ENCODE measurements at places on chromosomes 4 and X.

DNA sequence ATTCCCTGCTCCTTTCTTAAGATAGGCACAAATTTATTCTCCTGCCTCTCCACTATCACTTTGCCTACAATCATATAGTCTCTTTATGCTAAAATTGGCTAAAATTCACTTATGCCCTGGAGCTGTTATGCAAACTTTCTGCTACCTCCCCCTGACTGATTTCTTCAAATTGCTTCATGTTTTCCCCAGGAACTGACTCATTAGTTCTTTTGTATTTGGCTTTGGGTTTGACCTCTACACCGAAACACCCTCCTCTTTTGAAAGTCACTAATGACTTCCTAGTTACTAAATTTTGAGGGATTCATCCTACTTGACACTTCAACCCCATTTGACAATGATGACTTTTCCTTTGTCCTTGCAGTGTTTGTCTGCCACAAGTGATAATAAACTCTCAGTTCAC is 222.6 kb downstream of the NDST4 start:
- DNase-seq: no peak

DNA sequence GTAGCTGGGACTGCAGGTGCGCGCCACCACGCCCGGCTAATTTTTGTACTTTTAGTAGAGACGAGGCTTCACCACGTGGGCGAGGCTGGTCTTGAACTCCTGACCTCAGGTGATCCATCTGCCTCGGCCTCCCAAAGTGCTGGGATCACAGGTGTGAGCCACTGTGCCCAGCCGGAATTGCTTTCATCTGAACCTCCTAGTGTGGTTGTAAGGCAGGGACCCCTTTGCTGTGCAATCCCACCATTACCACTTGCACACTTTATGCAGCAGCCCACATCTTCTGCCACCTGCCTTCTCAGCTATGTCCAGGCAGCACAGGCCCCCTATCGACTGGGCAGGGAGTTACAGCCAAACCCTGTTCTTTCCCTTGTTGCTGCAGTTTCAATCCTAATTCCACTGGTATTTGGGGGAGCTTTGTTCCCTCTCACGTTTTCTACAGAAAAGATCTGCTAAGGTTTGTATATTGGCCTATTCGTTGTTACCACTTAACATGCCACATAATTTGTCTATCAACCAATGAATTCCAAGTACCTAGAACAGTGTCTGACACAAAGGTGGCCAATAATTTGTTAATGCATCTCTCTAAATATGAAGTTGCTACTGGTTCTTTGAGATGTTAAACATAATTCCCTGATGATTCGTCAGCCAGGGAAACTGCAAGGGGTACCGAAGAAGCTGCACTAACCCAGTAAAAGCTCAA is 6.5 kb downstream of the RPL39 start:
- DNase-seq: no peak

- DNase-seq: no peak
These were observed 346.4 kb downstream of the ZNF674 start for GRCh38 chrX:46198858-46199257.

DNA sequence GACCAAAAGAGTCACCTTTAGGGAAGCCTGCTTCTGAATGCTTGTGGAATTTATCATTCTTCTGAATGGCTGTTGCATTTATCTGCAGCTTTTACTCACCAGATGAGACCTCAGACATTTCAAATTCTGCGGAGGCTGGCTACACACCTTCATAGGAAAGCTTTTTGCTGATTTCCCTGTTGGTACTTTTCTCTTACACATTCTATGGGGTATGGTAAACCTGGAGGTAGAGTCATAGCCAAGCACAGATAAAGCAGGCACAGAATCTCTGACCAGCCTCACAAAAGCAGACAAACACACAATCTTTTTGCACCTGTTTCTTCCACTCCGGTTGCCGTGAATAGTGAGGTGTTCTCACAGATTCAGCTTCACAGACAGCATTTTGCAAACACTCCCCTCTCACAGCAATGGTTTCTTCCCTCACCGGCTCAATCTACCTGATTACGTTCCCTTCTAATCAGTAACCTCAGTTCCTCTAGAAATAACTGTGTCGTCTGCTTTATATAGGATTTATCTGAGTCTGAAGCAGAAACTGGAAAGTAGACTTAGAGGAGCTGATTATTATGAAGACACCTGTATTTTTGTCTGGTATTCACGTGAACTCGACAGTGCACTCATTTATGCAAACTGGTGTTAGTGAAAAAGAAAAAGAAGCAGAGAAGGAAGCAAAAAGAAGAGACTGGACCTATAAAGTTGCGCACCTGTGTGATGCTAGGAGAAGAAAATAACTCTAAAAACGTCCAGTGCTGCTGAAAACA is 83.1 kb downstream of the DMD start:
- no peak for DNase-seq

- DNase-seq: no peak
These were observed 62.3 kb downstream of the DMD start for GRCh38 chrX:33149085-33149484.

Measured in AG09309 (cell line).